Foreskin keratinocyte (primary cell): ENCODE measurements at places on chromosomes 2 and 18. TPM values are rescaled to one million over a fixed set of nuclear protein-coding genes. Genes with fewer than 3 reads are reported as not detected.

The TNS1 gene
- polyA plus RNA-seq: 0.69 and 0.78 TPM in 2 replicates

The KCNG2 gene
- polyA plus RNA-seq: not detected in 2 replicates

The RNF103 gene
- polyA plus RNA-seq: 6.5 and 6.6 TPM in 2 replicates

The MALL gene
- 56.1 and 66.0 TPM in 2 replicates for polyA plus RNA-seq

The C2orf80 gene
- not detected in 2 replicates for polyA plus RNA-seq

The EHD3 gene
- 6.5 and 6.8 TPM in 2 replicates for polyA plus RNA-seq

The NEU4 gene
- not detected in 2 replicates for polyA plus RNA-seq

The ALPP gene
- not detected in 2 replicates for polyA plus RNA-seq

The CDH19 gene
- polyA plus RNA-seq: not detected in 2 replicates

The PMAIP1 gene
- polyA plus RNA-seq: 19.6 and 30.1 TPM in 2 replicates

The LYPD6B gene
- 5.8 and 8.8 TPM in 2 replicates for polyA plus RNA-seq

The DSC2 gene
- polyA plus RNA-seq: 6.6 and 7.3 TPM in 2 replicates

The FBXO11 gene
- 16.2 and 17.9 TPM in 2 replicates for polyA plus RNA-seq

The NGEF gene
- polyA plus RNA-seq: 0.01 TPM in 1 of 2 replicates, not detected in the other

The ZC3H15 gene
- 56.3 and 65.0 TPM in 2 replicates for polyA plus RNA-seq

The DAW1 gene
- 0.24 and 0.31 TPM in 2 replicates for polyA plus RNA-seq

The EGR4 gene
- not detected in 2 replicates for polyA plus RNA-seq

The GALR1 gene
- not detected in 2 replicates for polyA plus RNA-seq

The KCNIP3 gene
- polyA plus RNA-seq: 7.1 and 9.2 TPM in 2 replicates

The EPB41L3 gene
- 0.14 and 0.87 TPM in 2 replicates for polyA plus RNA-seq

The MEIS1 gene
- 3.2 and 5.0 TPM in 2 replicates for polyA plus RNA-seq

The GPAT2 gene
- polyA plus RNA-seq: 3.3 and 4.3 TPM in 2 replicates

The CNDP1 gene
- not detected in 2 replicates for polyA plus RNA-seq

The GORASP2 gene
- polyA plus RNA-seq: 58.1 and 63.3 TPM in 2 replicates

The MGAT4A gene
- 0.17 and 0.26 TPM in 2 replicates for polyA plus RNA-seq

The FSHR gene
- not detected in 2 replicates for polyA plus RNA-seq

The AKAIN1 gene
- not detected in 2 replicates for polyA plus RNA-seq

The FAM228A gene
- 0.67 and 0.73 TPM in 2 replicates for polyA plus RNA-seq

The BARD1 gene
- polyA plus RNA-seq: 3.8 and 5.1 TPM in 2 replicates

The STRADB gene
- 11.8 and 15.4 TPM in 2 replicates for polyA plus RNA-seq
